ENCODE measurements at places on chromosomes 1 and 21. TPM values are rescaled to one million over a fixed set of nuclear protein-coding genes. Genes with fewer than 3 reads are reported as not detected.
A peak's percentile ranks its signal among the peaks of the same experiment; 100 is the strongest.

SELL gene
- total RNA-seq: 1.2 TPM

CFAP107 gene
- not detected for total RNA-seq

PCP4L1 gene
- not detected for total RNA-seq

DTL gene
- 57.9 TPM for total RNA-seq

OLIG2 gene
- not detected for total RNA-seq

TADA1 gene
- 12.4 TPM for total RNA-seq

FCRL5 gene
- total RNA-seq: not detected

TCP10L gene
- total RNA-seq: 2.1 TPM

- DNase-seq: no peak
These were observed 145.6 kb downstream of the HMGB4 start for GRCh38 chr1:34009340-34009985.

DNA sequence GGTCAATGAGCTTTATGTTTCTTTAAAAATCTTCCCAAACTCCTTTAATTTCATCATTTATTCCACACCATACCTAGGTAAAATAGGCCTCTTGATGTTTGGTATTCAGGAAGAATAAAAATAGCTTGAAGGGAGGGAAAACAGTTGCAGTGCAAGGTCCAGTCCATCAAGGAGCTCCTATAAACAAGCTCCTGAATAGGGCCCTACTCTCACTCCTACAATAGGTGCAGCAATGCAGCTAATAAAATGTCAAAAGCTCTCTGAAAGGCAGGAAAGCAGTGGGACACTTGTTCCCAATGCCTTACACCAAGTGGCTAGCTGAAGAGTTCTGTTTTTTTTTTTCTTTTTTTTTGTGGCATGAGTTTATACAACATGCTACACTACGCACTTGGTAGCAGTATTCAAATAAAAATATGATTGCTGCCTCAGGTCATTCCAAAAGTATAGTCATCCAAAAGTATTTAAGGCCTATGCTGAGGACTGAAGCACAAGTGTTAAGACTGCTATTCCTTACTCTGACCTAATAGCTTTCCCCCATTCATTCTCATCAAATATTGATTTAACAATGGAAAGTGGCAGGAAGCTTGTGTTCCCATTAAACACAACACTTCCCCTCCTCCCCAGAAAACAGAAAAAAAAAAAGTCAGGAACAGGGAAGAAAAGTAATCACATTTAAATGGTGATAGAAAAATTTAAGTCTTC lies 9.8 kb downstream of the TEX38 start:
- DNase-seq: peak; percentile 18

DNA sequence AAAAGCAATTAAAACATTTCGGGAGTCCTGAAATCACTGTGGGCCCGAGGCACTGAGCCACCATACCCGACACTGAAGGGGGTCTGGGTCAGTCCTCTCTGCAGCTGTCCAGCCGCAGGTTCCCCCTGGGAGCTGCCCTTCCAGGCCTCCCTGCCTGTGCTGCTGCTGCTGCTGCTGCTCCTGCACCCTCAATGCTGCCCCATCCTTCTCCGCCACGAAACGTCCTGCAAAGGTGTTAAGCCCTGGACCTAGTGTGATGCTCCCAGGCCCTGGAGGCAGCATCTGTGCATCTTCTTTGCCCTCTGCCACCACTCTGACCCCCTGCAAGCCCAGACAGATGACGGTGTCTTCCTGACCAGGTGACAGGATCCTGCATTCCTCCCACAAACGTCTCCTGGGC lies 513.3 kb downstream of the NPHP4 start:
- no peak for DNase-seq

DNA sequence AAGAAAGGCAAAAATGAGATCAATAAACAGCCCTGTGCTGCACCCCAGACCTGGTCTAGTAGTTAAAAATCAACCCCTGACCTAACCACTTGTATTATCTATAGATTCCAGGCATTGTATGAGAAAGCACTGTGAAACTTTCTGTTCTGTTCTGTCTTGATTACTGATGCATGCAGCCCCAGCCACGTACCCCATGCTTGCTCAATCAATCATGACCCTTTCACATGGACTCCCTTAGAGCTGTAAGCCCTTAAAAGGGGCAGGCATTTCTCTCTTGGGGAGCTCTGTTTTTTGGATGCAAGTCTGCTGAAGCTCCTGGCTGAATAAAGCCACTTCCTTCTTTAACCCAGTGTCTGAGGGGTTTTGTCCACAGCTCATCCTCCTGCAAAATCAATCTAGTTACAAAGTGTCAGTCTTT lies 24.2 kb upstream of the CD34 start:
- no peak for DNase-seq

DNA sequence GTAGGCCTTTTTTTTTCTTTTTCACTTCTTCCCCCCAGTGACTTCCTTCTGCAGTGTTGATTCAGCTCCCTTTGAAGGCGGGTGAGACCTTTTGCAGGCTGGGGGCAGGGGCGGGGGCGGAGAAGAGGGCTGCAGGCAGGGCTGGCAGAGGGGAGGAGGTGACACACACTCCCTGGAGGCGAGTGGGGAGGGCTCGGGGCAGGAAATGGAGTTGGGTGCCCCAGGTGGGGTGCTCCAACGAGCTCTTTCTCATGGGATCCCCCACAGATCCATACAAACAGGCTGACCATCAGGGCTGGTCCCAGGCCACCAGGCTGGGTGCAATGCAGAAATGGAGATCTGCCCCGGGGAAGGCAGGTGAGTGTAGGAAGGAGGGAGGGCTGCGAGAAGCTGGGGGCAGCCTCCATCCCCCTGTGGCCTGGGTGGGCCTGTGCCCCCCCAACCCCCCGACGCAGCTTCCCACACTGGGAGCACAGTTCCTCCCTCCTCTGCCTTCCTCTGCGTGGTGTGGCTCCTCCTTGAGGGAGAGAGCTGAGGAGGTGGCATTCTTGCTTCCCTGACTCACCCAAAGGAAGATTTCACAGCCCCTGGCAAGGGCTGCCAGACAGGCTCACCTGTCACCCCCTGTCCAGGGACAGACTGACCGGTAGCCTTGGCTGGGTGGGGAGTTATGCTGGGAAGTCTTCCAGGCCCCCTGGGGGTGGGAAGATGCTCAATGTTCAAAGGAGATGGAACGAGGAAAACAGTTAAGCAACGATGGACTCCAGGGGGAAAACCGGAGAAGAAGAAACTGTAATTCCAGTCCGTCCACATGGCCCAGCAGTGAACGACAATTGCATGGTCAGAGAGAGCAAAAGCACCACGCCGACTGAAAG lies 7.1 kb upstream of the ITGB2 start:
- DNase-seq: peak; percentile 96

- DNase-seq: peak; percentile 72
These were observed 552 bp upstream of the ZNF496 start for GRCh38 chr1:247332215-247332622.

DNA sequence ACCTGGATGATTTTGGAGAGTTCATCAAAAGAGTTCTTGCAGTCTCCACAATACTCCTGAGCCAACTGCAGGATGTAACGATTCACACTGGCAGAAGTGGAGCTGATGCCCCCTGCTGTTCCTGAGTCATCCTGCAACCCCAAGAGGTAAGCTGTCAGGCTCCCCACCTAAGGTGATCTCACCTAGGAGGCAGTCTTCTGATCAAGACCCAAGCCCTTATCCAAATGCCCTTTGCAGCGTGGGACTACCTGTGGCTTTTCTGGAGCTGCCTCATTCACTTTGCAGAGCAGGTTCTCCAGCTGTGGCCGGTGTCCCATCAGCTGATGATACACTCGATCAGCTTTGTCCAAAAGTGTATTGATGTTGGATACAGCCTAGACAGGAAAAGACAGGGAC lies 96.4 kb downstream of the UBR4 start:
- peak; percentile 61 for DNase-seq

DNA sequence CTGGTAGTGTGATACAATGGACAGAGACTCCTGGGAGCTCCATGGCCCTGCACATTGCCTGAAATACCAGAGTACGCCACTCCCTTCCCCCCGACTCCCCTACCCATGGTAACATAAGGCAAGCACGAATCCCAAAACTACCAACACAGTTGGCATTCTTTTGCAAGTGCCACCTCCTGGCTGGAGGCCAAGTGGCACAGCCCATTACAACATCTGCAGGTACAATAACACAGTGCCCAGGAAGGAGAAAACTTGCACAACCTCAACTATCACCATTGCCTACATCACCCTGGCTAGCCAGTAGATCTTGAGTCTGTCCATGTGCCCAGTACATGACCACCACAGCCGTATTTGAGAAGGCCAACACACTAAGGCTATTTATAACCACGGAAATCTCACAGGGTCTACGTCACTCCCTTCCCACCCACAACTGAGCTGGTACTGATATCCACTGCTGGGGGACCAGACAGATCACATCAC lies 11.7 kb downstream of the ADAMTS1 start:
- DNase-seq: no peak

GRCh38 chr1:107782217-107782845 lies 182.6 kb downstream of the VAV3 start:
- DNase-seq: peak; percentile 76

- DNase-seq: no peak
These were observed 99.2 kb downstream of the TRIM11 start for GRCh38 chr1:228307218-228308023.

DNA sequence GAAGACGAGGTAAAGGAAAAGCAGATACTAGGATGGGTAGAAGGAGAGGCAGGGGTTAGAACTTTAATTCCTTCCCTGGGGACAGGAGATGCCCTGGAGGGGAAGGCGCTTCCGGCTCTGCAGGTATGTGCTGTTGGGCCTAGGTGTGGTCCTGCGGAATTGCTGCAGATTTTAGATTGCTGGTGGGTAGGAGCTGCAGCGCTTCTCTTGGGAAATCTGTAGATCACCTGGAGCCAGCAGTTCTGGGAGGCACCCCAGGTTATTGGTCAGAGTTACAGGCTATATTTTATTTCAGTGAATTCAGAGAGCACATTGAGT lies 1.1 kb downstream of the MGST3 start:
- no peak for DNase-seq

DNA sequence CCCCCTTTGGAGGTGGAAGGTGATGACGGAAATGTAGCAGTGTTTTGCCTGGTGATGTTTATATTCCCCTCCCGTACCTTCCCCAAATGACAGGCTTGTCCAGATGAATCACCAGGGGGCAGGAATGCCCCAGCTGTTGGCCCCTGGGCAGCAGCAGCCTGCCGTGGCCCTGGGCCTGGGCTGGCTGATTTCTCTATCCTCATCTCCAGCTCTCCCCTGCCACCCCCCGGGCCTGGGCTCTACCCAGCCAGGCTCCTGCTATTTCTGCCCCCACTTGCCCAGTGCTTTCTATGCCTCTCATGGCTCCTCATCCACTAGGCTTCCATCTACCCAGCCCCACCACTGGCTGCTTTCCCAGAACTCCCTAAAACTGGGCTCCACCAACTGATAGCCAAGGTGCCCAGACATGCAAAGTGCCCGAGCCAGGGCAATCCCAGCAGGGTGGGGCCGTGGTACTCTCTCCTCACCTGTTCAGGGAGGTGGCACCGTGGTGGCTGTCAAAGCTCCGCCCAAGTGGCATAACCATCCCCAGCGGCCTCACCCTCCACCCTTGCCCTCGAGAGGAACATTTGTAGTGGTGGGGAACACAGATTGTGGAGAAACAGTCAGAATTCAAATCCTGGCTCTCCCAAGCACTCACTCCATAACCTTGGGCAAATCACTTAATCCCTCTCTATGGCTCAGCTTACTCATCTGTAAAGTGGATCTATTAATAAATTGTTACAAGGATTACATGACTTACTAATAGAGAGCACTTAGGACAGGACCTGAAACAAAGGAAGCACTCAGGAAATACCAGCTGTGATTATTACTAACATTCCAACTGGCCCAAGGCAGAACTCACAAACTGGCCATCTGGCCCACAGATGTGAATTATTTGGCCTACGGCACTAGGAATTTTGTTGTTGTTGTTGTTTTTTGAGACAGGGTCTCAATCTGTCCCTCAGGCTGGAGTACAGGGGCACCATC lies 12.8 kb upstream of the ECE1 start:
- DNase-seq: peak; percentile 45

DNA sequence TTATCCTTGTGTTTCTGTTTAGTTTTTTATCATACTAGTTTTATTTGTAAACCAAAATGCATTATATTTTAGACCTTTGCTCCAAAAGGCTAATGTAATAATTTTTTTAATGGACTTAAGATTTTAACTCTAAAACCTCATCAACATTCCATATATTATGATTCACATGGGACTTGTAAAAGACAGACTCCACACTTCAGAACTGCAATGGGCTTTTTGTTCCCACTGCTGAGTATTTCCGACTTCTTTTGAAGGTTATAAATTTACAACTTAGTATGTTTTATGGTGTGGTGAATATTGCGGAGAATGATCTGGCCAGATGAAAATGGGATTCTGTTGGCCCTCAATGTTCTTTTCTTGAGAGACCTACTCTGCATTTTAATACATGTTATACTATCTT lies 678.5 kb downstream of the USP25 start:
- DNase-seq: no peak

DNA sequence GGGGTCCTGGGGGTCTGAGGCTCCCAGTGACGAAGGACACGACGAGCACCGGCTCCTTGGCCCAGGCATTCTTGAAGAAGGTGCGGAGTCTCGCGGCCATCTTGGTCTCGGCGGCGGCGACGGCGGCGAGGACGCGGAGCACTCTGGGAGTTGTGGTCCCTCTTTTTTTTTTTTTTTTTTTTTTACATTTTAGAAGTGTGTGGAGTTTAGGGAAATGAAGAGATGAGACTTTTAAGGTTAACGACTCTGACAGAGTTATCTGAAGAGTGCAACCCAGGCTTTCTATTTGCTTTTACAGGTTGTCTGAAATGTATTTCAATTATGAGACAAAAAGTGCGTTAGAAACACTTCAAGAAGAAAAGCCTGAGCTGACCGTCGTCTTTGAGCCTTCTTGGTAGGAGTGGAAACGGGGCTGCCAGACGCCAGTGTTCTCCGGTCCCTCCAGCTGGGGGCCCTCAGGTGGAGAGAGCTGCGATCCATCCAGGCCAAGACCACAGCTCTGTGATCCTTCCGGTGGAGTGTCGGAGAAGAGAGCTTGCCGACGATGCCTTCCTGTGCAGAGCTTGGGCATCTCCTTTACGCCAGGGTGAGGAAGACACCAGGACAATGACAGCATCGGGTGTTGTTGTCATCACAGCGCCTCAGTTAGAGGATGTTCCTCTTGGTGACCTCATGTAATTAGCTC lies 9.7 kb downstream of the OR2B11 start:
- peak; percentile 71 for DNase-seq

GRCh38 chr1:180247061-180247460 lies 17.0 kb downstream of the LHX4 start:
- peak; percentile 89 for DNase-seq

- peak; percentile 16 for DNase-seq
These were observed 23.5 kb upstream of the CR2 start for GRCh38 chr1:207430602-207431001.

DNA sequence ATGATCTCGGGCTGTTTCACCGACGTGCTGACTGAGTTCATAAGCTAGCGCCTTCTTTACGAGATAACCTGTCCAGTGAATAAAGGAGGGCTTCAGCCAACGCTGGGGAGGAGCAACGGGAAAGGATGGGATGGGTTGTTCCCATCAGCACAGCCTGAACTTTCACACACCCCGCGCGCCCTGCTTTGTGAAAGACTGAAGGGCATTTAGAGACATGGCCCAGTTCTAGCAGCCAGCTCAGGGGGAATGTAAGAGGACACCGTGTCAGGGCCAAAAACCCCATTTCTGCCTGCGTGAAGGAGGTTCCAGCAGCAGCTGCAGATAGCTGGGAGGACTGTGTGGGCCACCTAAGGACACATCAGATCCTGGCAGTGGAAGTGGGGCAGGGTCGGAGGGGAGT lies 255.1 kb upstream of the RAB4A start:
- no peak for DNase-seq

Data from PC-3 (cell line).